CD4-positive, alpha-beta T cell treated with Interferon gamma for 1 hour (primary cell): ENCODE measurements at places on chromosomes 6 and 20.

DNA sequence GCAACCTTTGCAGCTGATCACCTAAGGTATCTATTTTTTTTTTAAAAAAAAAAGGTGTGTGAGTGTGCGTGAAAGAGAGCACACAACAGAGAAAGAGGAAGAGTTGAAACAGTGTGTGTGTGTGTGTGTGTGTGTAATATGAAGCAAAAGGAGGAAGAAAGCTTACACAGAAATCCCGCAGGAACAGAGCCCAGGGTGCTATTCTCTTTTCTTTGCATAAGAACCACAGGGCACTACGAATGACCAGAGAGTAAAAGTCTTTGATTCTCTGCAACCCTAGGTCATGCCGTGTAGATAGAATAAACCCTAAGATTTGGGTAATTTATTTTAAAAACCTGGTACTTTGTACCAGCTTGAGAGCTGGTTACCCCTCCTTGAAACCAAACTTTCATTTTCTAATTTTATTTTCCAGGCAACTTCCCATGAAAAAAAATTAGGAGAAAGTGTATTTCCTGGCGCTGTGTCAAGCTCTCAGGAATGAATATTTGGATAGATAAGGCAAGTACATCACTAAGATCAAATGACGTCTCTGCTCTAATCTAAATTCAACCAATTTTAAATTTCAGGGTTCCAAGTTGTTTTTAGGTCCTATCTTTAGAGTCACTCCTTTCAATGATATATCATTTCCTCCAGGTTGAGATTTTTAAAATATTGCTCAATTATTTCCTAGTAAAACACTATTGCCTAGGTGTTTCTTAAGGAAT lies 47.9 kb upstream of the ID4 start:
- DNase-seq, result no peak

- DNase-seq, result no peak
Observed at GRCh38 chr6:17281100-17281496, at the start of gene RBM24. TSS of gene RBM24 (plus strand) at chr6:17281361. CDS start at chr6:17281582, 221 bp downstream.

DNA sequence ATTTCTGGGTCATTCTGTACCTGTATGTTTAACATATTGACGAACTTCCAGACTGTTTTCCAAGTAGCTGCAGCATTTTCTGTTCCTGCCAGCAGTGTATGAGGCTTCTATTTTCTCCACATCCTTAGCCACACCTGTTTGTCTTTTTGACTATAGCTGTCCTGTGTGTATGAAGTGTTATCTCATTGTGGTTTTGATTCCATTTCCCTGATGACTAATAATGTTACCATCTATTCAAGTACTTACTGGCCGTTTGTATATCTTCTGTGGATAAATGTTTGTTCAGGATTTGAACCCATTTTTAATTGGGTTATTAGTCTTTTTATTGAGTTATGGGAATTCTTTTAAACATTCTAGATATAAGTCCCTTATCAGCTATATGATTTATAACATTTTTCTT lies 95.2 kb downstream of the JAG1 start:
- DNase-seq, result no peak

GRCh38 chr20:62914970-62915457 lies 11.3 kb downstream of the DIDO1 start:
- DNase-seq, result peak; percentile 28

DNA sequence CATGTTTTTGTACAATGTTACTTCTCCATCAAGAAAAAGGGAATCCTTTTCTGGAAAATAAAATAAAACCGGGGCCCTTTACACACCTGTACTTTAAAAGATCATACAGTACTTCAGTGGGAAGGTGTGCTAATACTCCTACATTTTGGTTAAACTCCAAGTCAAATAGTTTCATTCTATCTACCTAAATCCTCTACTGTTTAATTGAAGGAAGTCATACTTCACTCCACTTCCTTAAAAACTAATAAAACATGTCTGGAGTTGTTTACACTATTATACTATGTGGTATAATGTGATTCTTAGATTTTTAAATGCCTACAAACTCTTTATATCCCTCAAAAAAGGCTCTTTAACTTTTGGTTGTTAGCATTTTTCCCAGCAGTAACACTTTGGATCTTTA lies 18.6 kb upstream of the HBS1L start:
- no peak for DNase-seq

GRCh38 chr6:1738558-1739081 lies 128.9 kb downstream of the FOXC1 start:
- DNase-seq, result no peak

- DNase-seq, result no peak
Observed at GRCh38 chr20:17671565-17671964, 10.5 kb downstream of the RRBP1 start.

- DNase-seq, result peak; percentile 24
Observed at GRCh38 chr6:111591370-111591900, 14.2 kb downstream of the TRAF3IP2 start.

GRCh38 chr6:42320762-42321161 lies 103.1 kb upstream of the MRPS10 start:
- no peak for DNase-seq

DNA sequence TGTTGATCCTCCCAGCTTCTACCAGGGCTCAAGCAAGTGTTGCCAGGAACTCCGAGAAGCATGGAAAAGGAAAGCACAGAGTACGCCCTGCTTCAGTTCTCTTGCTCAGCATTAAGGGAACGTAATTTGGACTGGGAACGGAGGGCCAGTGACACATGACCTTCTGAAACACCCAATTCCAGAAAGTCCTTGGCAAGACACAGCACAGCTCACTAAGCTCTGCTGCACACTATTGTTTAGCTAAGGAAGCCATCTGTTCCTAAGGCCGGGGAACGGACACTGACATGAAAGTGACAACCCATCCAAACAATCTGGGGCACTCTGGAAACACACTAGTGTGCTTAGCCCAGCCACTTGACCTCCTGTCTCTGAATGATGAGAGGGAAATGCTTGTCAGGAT lies 56.9 kb upstream of the NXT1 start:
- DNase-seq, result no peak

GRCh38 chr20:15039088-15039752 lies 701.8 kb upstream of the FLRT3 start:
- no peak for DNase-seq

DNA sequence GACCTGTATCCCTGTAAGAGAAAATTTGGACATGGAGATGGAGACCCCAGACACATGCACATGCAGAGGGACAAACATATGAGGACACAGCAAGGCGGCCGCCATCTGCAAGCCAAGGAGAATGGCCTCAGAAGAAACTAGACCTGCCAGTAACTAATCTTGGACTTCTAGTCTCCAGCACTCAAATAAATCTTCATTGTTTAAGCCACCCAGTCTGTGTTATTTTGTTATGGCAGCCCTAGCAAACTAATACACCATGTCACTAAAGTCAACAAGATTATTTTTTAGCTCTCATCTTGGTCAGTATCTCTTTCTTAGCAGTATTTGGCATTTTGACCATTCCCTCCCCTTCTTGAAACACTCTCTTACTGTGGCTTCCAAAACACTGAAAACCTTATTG lies 26.7 kb downstream of the LATS1 start:
- DNase-seq, result no peak

DNA sequence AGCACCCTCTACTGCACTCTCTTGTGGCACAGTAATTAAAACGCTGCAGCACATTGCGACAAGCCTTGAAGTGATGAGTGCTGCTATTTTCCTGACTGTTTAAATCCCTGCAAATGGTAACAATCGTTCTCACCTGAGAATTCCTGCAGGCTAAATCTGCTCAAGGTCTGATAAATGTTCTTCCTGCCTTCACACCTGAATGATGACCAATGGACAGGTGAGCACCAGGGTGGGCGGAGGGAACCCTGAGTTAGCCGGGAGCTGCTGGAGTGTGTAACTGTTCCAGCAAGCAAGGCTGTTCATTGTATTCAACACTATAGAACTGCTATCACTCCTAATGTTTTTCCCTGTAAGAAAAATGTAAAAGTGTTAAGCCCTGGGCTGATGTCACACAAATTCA lies 4.0 kb downstream of the DACT2 start:
- no peak for DNase-seq

- no peak for DNase-seq
Observed at GRCh38 chr6:155832596-155832995, 377.0 kb upstream of the NOX3 start.

- DNase-seq, result no peak
Observed at GRCh38 chr6:137731960-137732616, 135.0 kb upstream of the TNFAIP3 start.

DNA sequence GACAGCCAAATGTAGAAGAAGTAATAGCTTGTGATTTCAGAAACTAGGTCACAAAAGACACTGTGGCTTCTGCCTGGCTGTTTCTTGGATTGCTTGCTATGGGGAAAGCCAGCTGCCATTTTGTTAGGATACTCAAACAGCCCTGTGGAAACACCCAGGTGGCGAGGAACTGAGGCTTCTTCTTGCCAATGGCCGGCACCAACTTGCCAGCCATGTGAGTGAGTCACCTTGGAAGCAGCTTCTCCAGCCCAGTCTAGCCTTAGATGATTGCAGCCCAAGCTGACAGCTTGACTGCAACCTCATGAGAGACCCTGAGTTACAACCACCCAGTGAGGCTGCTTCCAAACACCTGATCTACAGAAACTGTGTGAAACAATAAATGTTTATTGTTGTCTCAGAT lies 11.9 kb upstream of the KIAA1755 start:
- DNase-seq, result no peak

GRCh38 chr6:44627883-44628271 lies 240.4 kb downstream of the CDC5L start:
- no peak for DNase-seq

GRCh38 chr6:169503422-169504152 lies 198.2 kb downstream of the WDR27 start:
- DNase-seq, result no peak

DNA sequence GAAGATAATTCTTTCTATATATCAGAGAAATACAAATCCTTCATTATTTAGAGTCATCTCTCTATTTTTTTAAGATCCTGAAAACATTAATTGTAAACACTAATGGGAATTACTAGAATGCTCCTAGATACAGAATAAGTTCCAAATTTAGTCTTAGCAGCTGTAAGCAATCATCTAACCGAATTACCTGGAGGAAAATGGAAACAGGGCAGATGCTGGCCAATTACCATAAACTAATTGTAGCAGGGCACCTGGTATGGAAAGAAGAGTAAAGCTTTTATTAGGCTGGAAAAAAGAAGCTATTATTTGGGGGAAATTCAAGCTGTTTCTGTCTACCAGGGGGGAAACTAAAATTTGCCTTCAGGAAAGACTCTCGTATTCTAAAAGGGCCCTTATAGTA lies 257.5 kb downstream of the MMUT start:
- no peak for DNase-seq

- DNase-seq, result no peak
Observed at GRCh38 chr6:9507136-9507895, 907.6 kb downstream of the TFAP2A start.

DNA sequence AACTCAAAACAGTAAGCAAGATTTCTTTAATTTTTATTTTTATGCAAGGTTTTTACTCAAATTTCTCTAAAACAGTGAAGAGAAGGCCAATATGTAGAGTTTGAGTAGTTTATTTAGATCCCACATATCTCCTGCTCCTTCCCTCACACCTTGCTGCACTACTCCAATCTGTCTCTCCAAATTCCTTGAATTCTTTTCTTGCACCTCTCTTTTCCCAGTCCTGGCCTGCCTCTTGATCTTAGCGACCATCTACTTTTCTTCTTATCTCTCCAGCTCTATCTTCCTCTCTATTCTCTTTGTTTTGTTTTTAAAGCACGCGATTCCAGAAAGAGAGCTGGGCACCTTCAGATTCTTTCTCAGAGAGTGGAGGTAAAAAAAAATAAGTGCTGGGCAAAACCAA lies 86.7 kb upstream of the KCNQ5 start:
- DNase-seq, result no peak

DNA sequence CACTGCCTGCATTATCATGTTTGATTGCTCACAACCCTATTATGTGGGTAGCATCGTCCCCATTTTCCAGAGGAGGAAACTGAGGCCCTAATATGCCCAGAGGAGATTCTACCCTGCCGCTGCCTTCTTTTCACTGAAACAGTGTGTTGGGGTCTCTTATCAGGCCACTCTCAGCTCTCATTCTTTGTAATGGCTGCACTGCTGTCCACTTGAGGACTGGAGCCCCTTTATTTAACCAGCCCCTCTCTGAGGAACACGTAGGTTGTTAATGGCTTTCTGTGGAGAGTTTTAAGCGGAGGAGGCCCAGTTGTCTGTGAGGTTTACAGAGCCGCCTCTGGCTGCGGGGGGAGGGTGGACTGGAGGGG lies 32.5 kb downstream of the SRC start:
- no peak for DNase-seq

DNA sequence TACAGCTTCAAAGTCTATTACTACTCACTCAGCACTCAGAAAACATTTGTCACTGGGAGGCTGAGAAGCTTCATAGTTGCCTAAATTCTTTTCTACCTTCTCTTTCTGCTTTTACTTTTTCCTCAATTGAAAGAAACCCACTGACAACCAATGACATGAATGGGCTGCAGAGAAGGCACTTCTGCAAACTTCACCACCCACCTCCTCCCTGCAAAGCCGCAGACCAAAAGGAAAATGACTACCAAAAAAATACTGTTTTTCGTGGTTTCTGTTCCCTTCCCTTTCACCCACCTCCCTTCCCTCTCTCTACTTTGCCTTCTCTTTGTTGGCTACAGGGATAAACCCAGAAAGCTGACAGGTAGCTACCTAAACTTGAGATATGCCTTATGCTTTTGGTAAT lies 3.2 kb downstream of the GNAS-AS1 start:
- no peak for DNase-seq

DNA sequence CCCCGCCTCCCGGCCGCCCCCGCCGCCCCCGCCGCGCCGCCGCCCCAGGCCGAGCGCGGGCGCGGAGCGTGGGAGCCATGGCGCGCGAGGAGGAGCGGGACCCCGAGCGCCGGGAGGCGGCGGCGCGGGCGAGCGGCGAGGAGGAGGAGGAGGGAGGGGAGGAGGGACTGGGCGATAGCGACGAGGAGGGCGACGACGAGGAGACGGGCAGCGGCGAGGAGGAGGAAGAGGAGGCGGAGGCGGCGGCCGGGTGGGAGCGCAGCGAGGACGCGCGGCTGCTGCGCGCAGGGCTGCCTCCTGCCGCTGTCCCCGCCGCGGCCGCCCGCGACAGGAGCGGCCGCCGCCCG lies at the start of gene SLC24A3:
Gene SLC24A3 (plus strand): TSS at position 174 of the 347 bp plus-strand sequence.
- DNase-seq, result no peak

GRCh38 chr6:142030115-142030619 lies 102.6 kb upstream of the GJE1 start:
- no peak for DNase-seq

GRCh38 chr6:106244931-106245330 lies 80.6 kb downstream of the ATG5 start:
- no peak for DNase-seq
